Diencephalon (tissue), 1 donor: ENCODE measurements at places on chromosomes 12 and 14. TPM values are rescaled to one million over a fixed set of nuclear protein-coding genes. Genes with fewer than 3 reads are reported as not detected.

Gene RPS6KL1
- 39.9 TPM for total RNA-seq

Gene SRRM4
- 11.5 TPM for total RNA-seq

Gene GRIN2B
- total RNA-seq = 97.1 TPM

Gene MGAT2
- total RNA-seq = 40.4 TPM

Gene CLEC2A
- not detected for total RNA-seq

Gene FSCB
- not detected for total RNA-seq

Gene TMEM179
- 56.7 TPM for total RNA-seq

Gene PTPRB
- 10.1 TPM for total RNA-seq

Gene OTX2
- 17.1 TPM for total RNA-seq

Gene CNTN1
- total RNA-seq = 654 TPM

Gene PAH
- total RNA-seq = 0.69 TPM

Gene ALDH1L2
- 8.3 TPM for total RNA-seq

Gene DEPDC4
- total RNA-seq = 2.8 TPM

Gene ASB2
- total RNA-seq = 1.4 TPM

Gene CLEC4C
- total RNA-seq = not detected

Gene MON2
- 71.3 TPM for total RNA-seq

Gene MYF6
- total RNA-seq = 0.92 TPM

Gene LMNTD1
- total RNA-seq = 4.6 TPM

Gene C3AR1
- 3.2 TPM for total RNA-seq

Gene LYZ
- 7.4 TPM for total RNA-seq

Gene CLEC9A
- not detected for total RNA-seq

Gene RNASE3
- not detected for total RNA-seq

Gene LTB4R2
- 1.8 TPM for total RNA-seq

Gene TARBP2
- total RNA-seq = 24.7 TPM

Gene AICDA
- not detected for total RNA-seq

Gene COL2A1
- total RNA-seq = 2.5 TPM
